ENCODE measurements at places on chromosomes 12 and 14.
A peak's percentile ranks its signal among the peaks of the same experiment; 100 is the strongest.

DNA sequence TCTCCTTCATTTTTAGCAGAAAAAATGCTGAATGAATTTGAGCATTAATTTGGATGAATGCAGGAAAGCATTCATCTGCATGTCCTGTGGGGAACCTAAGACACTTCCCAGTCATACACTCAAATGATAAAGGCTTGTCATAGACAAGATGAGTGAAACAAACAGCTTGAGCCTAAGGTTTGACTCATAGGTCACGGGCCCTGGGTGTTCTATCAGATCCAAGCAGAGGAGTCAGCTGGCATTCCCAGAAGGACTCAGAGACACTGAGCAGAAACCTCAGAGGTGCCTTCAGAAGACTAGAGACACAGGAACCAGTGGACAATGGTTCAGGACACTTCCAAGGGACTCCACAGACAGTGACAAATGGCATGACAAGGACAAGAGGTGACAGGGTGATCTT lies 183.9 kb downstream of the NTF3 start:
- no peak for DNase-seq

DNA sequence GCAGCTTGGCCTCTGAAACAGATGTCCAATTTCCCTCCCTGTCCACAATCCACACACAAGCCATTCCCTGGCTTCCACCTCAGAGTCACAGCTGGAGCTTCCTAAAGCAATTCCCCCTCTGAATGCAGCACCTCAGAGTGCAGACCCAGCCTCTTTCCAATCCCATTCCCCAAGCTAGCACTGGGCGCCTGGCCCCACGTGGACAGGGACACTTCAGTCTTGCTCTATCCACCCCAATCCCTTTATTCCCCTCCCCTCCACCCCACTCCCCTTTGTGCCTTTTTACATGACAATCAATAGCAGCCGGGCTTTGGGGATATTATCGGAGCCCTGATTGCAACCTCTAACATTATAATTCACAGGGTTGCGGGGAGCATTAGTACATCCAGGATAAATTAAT lies 292.6 kb downstream of the TTC8 start:
- no peak for DNase-seq

GRCh38 chr14:20460458-20461224 lies 593 bp downstream of the PIP4P1 start:
- DNase-seq = peak; percentile 31

DNA sequence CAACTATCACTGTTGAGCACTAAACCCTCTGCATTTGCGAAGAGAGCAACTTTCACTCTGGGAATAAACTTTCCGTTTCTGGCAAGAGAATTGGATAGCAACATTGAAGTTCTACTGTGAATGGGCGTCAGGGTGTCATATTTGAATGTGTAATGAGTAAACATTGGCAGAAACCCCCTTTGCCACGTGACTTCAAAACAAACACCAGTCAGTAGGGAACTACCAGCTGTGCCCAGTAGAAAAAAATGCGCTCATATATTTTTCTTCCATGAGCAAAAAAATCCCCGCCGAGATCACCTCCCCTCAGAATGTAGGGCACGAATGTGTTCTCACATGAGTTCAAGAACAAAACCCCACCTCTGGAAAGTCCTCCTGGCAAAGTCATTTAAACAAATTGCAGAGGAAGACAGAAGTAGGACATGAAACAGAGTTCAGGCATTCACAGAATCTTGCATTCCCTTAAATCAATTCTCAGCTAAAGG lies 80.6 kb downstream of the BTG1 start:
- peak; percentile 31 for DNase-seq

DNA sequence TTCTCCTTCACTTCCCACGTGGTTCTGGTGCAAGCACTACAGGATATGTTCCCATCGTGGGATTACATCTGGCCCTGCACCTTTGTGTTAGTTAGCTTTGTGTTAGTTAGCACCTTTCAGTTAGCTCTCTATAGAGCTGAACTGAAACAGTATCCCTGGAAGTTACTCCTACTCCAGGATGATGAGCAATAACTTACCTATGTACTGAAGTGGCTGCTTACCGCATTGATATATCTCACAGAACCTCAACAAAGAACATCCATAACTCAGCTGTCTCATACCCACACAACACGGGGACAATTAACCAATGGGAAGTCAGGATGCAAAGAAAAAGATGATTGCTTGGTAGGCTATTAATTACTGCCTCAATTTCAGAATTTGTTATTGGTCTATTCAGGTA lies 146.6 kb downstream of the ASCL4 start:
- no peak for DNase-seq

GRCh38 chr14:92651106-92651757 lies 97.2 kb downstream of the LGMN start:
- DNase-seq = no peak

DNA sequence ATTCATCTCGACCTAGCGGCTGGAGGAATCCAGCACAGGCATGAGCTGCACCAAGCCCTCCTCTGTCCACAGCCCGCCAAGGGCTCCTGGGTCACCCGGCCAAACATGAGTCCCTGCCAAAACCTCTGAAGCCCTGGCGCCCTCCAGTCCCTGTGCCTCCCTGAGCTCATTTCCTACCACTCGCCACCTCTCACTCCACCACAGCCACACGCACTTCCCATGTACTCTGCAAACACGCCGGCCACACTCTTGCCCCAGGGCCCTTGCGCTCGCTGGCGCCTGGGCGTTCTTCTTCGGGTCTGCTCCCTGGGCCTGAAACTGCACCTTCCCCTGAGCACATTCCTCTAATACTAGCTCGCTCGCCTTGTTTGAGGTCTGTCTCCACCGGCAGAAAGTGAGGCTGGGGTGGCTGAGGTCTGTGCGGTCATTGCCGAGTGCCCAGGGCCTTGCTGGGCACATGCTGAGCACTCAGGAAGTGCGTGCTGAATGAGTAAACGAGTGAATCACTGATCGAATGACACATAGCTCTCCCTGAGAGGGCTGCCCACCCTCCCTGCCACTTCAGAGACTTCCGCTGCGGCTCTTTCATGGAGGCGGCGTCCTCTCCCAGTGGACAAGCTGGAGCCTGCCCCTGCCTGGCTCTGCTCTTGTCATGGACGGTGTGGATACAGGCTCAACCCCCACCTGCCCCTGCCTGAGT lies 33.7 kb upstream of the DLK1 start:
- no peak for DNase-seq

- DNase-seq = no peak
Observed at GRCh38 chr14:37903343-37904191, 304.1 kb upstream of the SSTR1 start.

DNA sequence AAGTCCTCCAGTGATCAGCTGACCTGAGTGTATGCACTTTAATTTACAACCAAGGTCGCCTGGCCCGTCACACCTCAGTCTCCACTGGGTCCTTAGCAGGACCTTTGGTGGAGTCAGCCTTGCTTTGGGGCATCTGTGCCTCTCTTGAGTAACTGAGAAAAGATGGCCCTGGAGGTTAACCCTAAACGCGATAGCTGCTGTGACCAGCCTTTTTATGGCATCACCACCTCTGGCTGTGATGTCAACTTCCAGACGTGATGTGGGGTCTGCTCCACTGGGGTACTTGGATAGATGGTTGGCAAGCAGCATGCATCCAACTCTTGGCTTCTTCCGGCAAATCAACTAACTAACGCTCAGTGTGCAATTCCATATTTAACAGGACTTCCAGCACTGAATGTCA lies 122.8 kb upstream of the RTL1 start:
- DNase-seq = no peak

DNA sequence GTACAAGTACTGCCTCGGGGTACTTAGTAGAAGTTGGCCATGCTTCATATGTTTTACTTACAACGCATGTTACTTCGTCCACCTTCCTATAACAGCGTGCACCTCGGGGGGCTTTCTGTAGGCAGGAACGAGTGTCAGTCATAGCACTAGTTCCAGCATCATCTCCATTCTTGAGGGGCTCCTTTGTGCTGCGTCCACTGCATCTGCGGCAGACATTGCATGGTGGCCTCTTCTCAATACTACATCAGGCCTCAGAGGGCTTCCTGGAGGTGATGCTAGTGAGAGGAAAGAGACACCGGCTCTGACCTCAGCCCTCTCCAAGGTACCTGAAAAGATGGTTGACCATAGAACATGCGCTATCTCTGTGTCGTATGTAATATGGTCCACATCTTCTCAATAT lies 121.2 kb upstream of the RTL1 start:
- DNase-seq = no peak

- no peak for DNase-seq
Observed at GRCh38 chr14:73784181-73784987, 67.2 kb upstream of the PTGR2 start.

DNA sequence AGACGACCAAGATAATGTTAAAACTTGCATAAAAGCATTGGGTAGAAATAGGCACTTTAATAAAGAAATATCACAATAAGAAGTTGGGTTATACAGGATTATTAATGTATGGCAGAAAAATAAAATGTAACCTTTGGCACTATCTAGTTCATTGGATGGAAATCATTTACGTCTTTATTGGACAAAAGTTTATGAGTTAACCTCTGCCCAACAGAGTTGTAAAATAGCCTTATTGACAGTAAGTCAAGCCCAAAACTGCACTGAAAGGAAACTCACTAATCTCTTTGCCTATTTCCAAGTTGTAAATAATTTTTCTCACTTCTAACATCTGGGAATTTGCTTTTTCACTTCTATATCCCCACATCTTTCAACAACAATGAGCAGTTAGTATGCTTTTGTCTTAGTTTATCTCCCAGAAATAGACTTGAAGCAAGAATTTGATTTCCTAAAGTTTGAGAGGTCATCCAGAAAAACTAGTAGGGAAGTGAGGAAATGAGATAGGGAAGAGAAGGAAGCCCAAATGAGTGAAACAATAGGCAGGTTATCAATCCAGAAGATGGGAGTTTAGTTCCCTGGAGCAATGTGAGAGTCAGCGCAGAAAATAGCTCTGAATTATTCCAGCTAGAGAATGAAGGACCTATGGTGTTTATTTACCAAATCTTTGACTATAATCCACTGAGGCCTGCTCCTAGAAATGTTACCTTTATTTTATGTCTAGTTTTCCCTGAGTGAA lies 434.8 kb downstream of the CCER1 start:
- DNase-seq = no peak

DNA sequence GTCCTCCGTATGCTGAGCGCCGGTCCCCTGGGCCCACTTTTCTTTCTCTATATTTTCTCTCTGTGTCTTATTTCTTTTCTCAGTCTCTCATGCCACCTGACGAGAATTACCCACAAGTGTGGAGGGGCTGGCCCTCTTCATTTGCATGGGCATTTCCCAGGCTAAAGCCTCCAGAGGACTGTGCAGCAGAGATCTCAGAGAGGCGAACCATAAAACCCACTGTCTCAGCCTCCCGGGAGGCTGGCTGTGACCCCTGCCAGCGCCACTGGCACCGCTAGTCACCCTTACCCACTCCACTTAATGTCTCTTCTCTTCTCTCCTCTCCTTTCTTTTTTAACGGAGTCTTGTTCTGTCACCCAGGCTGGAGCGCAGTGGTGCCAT lies 7.1 kb upstream of the SERPINA9 start:
- DNase-seq = no peak

DNA sequence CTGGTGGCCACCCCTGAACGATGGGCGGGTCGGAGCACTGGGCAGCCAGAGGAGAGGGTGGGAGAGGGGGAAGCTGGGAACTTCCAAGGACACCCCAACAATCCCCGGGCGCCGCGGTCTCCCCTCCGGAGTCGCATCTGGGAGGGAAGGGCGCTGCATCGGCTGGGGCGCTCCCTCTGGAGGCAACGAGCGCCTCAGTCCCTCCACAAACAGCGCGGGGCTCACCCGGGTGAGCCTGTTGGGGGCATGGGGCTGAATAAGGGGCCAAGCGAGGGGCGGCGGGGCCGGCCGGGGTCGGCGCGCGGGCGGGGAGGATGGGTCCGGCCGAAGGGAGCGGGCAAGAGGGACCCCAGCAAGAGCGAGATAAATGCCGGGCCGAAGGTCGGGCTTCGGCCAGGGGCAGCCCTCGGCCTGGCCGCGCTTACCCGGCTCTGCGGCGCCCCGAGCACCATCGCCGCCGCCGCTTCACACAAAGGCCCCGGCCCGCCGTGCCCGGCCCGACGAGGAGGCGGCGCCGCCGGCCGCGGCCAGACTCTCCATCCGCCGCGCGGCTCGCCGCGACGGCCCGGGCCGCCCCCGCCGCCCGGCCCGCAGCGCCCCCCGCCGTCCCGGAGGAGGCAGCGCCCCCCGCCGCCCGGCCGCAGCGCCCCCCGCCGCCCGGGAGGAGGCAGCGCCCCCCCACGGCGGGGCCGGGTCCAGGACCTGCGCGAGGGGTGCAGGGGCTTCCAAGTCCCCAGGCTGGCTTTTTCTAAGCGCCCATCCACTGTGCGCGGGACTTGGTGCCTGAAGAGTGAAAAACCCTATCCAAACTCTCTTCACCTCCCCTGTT lies at the start of gene ZBTB39:
TSS of gene ZBTB39 (minus strand) at position 567 of the 829 bp plus-strand sequence. CDS start 1,629 bp downstream, outside the sequence.
- peak; percentile 31 for DNase-seq

DNA sequence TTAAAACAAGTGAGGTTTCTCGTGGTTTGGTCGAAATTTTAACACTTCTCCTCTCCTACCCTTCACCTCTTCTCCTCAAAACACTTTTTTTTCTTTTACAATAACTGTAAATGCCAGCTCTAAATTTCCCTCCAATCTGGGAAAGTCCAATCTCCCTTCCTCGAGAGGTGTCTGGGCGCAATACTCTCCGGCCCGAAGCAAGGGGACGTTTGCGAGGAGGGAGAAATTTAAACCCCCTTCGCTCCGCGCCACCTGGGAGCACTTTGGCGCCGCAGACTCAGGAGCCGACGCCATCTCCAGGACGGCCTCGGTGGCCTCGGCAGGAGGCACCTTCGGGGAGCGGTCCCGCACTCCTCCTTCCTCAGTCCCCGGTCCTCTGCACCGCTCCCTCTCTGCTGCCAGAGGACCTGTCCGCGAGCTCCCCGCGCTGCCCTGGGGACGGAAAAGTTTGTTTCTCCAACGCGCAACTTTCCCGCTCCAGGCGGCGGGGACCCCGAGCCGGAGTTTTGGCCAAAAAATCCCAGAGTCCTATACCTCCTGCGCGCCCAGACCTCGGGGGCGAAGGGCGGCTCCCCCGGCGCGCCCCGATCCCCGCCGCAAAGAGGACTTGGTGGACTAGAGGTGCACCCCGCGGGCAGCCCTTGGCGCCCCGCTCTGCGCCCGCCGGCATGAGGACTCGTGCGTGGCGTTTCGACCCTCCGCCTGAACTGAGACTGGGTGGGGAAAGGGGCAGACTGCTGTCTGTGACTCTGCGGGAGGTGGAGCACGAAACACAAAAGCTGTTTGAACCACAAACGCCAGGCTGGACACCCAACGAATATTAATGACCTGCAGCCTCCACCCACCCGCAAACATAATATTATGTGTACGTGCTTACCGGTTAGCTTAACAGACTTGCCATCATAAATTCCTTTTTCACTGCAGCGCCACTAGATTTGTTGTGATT lies 95.2 kb upstream of the HMGA2 start:
- DNase-seq = no peak

Data from uterus (tissue), 4 donors.